Activated naive CD4-positive, alpha-beta T cell treated with anti-CD3 and anti-CD28 coated beads, Interleukin-2, amount 50 U/mL, for 16 hours (primary cell): ENCODE measurements at places on chromosomes 12 and 14.

- no peak for DNase-seq
Observed at GRCh38 chr14:68521961-68522509, 270.8 kb downstream of the ZFP36L1 start.

GRCh38 chr14:68623307-68623706 lies 169.6 kb downstream of the ZFP36L1 start:
- no peak for DNase-seq

- DNase-seq = no peak
Observed at GRCh38 chr14:68982581-68982980, 3.5 kb upstream of the ACTN1 start.

DNA sequence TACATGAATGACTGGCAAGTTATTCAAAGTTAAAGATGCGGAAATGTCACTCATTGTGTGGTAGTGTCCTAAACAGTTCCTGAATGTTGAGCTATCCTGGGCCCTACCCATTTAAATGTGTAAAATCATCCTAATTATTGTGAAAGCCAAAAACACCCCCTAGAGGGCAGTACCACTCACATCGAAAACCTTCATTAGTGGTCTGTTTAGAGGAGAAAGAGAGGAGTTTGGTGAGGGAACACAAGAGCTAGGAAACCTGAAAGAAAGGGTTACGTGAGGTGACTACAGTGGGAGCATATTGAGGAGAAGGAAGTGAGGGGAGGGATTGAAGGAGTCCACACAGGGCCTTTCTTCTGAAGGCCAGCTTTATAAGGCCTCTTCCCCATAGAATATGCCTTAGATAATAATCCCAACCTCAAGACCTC lies 2.5 kb upstream of the TEP1 start:
- DNase-seq = peak; percentile 25

GRCh38 chr12:88471331-88472045 lies 108.8 kb downstream of the KITLG start:
- DNase-seq = no peak

DNA sequence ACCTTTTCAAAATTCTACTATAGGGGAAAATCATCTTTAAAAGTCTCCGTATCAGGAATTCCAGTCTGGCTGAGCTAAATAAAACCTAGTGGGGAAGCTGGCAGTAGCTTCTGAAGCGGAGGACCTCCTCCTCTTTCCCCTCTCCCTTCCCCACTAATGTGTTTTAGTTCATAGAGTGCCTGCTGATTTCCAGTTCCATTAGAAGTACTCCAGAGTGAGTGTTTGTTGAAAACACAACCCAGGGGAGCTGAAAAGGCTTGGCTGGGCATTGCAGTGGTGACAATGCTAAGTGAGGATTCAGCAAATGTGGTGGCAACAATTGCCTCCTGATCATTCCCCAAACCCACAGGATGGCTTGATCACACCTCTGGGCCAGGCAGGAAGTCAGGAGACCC lies 144.2 kb upstream of the FRMD6 start:
- DNase-seq = no peak

- DNase-seq = no peak
Observed at GRCh38 chr12:71430756-71431155, 8.8 kb upstream of the LGR5 start.

- no peak for DNase-seq
Observed at GRCh38 chr12:71786829-71787228, 32.2 kb downstream of the RAB21 start.

DNA sequence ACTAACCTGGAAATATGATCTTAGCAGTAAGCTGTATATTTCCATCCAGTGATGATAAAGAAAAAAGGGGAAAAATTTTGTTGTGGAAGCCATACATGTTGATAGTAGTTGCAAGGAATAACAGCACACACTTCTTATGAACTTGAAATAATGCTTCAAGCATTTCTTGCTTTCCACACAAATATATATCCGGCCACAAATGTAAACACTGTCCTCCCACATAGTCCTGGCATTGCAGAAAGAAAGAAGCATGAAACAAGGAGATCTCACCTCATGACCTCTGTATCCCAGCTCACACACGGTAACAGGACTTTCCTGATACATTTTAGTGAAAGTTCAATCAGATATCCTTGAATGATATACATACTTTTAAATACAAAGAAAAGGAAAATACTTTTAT lies 56.0 kb downstream of the LLPH start:
- DNase-seq = no peak

DNA sequence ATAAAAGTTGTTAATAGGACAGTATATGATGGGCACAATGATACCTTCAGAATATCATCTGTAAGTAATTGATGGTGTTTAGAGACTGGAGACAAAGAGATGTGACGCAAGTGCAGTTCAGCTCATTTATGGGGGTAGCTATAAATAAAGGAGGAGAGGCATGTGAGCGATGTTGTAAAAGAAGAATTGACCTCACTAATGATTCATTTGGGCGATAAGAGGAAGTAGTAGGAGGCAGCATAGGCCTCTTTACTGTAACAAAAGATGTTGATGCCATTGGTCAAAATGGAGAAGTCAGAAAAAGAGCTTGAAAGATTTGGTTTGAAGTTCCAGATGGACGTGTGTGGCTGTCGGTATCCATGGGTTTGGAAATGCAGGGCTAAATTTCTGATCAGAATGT lies 70.0 kb downstream of the FLRT2 start:
- DNase-seq = no peak

- DNase-seq = no peak
Observed at GRCh38 chr12:33562401-33562800, 122.8 kb upstream of the SYT10 start.

DNA sequence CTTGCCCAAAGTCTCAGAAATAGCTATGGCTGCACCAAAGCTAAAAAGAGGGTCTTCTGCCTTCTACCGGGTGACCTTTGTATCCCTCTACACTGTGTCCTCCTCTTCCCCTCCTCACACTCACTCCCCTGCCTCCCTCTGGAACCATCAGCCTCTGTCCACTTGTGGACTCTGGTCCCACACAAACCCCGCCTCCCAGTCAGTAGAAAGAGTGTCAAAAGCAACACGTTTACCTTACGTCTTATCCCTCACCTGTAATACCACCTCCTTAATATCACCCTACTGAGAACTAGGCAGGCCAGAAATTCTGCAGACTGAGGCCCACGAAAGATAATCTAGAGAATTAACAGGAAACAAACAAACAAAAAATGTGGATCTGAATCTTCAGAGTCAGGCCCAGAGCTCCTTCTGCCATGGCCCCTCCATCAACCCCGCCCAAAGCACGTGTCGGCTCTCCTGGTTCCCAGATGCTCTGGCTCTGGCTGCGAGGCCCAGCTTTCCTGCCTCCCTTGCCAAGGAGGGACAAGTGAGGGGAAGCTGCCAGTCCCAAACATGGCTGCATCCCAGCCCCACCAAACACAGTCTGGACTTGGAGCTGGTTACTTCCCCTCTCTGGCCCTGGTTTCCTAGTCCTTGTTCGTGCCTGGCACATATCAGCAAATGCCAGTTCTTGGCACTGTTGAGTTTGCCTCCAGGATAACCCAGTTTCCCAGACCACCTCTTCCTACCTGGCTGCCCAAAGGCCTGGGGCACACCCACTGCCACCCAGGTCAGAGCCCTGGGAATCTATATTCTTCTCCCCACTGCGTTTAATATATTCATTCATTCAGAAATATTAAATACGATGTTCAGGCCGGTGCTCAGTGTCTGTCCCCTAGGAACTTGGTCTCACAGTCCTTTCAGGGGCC lies 2.7 kb downstream of the ACTN1 start:
- DNase-seq = no peak

DNA sequence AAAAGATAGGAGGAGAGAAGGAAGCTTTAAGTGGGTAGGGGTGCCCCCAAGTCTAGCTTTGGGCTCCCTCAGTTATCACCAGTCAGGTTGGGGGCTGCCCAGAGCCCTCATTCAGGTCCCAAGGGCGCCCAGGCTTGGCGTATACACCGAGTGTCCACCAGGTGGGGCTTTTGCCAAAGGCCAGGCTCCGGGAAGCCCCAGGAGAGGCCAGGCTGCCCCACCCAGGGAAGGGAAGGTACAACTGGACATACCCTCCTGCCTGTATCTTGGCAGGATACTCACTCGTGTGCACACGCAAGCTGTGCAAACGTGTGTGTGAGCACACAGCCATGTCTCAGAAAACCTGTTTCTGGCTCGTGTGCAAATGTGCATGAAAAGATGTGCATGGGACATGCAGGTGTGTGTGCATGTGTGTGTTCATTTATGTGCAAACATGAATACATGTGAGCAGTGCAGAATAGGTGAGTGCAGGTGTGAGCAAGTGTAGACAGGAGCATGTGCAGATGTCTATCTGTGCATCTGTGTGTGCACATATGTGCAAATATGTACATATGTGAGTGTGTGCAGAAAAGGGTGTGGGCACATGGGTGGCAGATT lies 103.9 kb upstream of the MYL2 start:
- peak; percentile 45 for DNase-seq

GRCh38 chr14:54653712-54654469 lies 87.0 kb downstream of the SAMD4A start:
- DNase-seq = no peak

DNA sequence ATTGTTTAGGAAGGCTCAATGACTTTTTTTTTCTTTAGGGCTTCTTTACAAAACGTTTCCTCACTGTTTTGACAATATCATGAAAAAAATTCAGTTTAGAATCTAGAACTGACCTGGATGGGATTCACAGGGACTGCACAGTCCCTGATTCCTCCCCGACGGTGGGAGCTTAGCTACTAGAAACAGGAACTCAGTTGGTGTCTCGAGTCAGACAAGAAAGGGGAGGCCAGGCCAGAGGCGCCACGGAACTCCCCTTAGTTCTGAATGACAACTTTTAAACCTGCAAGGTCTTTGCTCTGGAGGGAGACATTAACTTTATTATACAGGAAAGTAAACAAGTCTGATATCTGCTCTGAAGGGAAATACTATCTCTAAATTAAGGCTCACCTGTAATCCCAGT lies 45.4 kb upstream of the SRP54 start:
- no peak for DNase-seq

DNA sequence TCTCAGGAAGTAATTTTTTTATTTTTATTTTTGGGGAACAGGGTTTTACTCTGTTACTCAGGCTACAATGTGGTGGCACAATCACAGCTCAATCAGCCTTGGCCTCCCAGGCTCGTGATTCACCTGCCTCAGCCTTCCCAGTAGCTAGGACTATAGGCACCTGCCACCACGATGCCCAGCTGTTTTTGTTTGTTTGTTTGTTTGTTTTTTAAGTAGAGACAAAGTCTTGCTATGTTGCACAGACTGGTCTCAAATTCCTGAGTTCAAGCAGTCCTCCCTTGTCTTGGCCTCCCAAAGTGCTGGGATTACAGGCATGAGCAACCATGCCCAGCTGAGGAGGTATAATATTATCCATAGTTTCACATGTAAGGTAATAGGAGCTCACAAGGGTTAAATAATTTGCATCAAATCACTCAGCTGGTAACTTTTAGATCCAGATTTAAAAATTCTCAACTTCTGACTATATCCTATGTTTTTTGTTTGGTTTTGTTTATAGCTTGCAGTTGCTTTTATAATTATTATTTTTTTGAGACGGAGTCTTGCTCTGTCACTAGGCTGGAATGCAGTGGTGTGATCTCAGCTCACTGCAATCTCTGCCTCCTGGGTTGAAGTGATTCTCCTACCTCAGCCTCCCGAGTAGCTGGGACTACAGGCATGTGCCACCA lies 629.3 kb downstream of the DIO2 start:
- DNase-seq = no peak

DNA sequence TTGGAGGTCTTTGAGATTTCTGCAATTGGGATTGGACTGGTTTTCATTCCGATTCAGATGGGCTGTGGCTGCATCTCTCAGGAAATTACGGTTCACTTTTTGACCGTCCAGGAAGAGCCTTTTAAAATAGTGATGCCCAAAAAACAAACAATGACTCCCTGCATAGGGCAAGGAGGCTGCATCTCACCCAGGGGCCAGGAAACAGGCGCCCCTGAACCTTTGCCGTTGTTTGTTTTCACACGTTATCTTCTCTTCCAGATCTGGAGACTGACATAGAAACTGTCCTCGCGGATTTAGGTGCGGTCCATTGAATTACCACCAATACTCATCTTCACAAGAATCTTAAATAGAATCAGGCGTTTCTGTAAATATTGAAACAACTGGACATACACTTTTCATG lies 66.0 kb downstream of the FLRT2 start:
- no peak for DNase-seq

GRCh38 chr14:91405241-91405721 lies 12.3 kb downstream of the CCDC88C start:
- peak; percentile 75 for DNase-seq

- DNase-seq = no peak
Observed at GRCh38 chr12:130970908-130971233, 17.2 kb downstream of the ADGRD1 start.

DNA sequence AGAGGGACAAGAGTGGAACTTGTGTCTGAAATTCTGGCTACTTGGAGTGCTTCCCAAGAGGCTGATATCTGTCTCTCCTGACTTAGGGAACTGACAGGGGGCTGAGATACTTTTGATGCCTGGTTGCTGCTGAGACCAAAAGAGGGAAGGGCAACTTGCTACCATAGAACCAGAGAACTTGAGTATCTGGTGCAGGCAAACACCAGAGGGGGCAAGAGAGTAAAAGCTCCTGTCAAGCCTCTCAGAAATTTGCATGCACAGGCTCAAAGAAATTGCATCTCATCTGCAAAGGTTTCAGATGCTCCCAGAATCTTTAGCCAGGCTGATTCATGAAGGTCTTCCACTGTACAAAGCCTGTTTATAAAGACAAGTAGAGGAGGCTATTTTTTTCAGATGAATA lies 391.3 kb upstream of the FOXG1 start:
- no peak for DNase-seq

GRCh38 chr14:71403656-71404055 lies 496.4 kb downstream of the PCNX1 start:
- DNase-seq = peak; percentile 13

DNA sequence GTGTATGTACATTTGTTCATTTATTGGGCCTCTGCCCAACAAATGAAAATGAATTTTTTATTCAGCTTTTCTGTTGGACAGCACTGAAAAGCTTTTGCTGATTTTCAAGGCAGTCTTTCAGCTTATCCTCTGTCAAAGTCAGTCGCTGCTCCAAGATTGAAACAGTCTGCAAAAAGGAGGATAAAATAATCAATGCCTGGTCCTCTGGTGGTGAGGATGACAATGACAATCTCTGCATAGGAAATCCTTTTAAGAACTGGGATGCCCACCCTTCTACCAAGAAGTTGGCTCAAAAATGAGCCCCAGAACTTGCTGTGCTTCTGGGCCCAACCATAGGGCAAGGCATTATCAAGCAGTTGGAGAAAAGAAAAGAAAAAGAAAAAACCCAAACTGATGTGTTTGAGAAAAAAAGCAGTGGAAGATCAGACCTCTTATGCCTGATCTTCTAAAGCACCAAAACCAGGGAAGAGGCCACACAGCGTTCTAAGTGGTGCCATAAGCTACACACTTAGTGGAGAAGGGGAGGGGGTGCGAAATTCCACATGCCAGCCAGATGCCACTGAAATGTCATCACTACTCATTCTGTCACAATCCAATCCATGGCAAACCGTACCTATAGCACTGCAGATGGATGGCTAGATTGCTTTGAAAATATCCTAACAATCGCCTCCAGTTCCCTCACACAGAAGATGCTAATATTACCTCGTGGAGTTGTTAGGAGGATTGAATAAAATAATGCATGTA lies 69.0 kb upstream of the DUSP6 start:
- no peak for DNase-seq

- DNase-seq = no peak
Observed at GRCh38 chr14:56199982-56200577, 81.9 kb downstream of the PELI2 start.
